ENCODE measurements at places on chromosomes 2 and 18.

GRCh38 chr2:45283764-45284620, 274.7 kb upstream of the SIX2 start:
- no peak for DNase-seq

GRCh38 chr2:152084076-152084475, 14.8 kb downstream of the CACNB4 start:
- no peak for DNase-seq

- DNase-seq = no peak
These were observed 517.0 kb downstream of the PTPRM start for GRCh38 chr18:8084160-8084559.

GRCh38 chr2:200442471-200442870, 67.4 kb downstream of the KCTD18 start:
- no peak for DNase-seq

GRCh38 chr2:88606371-88607030, 20.8 kb downstream of the EIF2AK3 start:
- DNase-seq = no peak

DNA sequence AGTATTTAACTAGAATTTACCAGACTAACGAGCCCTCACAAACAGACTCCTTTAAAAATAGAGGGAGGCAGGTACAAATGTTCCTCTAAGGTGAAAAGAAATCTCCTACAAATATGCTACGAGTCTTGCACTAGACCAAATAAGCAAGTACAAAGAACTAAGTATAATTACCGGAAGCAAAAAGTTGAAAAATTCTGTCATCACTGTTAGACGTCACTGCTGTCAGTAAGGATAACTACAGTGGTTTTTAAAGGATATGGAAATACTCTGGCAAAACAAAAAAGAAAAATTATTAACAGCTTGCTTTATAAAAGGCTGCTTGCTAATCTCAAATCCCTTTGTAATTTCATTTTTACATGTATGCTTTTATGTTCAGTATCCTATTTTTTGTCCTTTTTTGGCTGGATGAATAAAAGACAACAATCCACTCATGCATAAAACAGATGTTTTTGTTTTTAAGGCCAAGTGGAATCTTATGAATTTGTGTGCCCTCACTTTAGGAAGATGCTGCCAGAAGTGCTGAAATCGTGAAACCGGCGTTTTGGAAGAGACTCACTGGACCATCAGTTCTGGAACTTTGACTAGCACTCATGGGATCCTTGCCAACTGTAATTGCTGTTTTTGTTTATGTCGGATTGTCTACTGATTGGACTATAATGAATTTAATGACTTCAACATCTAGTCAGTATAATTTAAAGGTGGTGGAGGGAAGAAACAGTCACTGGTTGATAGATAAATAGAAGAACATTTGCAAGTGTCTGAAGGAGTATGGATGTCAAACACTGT, 6.7 kb downstream of the ZNF521 start:
- no peak for DNase-seq

DNA sequence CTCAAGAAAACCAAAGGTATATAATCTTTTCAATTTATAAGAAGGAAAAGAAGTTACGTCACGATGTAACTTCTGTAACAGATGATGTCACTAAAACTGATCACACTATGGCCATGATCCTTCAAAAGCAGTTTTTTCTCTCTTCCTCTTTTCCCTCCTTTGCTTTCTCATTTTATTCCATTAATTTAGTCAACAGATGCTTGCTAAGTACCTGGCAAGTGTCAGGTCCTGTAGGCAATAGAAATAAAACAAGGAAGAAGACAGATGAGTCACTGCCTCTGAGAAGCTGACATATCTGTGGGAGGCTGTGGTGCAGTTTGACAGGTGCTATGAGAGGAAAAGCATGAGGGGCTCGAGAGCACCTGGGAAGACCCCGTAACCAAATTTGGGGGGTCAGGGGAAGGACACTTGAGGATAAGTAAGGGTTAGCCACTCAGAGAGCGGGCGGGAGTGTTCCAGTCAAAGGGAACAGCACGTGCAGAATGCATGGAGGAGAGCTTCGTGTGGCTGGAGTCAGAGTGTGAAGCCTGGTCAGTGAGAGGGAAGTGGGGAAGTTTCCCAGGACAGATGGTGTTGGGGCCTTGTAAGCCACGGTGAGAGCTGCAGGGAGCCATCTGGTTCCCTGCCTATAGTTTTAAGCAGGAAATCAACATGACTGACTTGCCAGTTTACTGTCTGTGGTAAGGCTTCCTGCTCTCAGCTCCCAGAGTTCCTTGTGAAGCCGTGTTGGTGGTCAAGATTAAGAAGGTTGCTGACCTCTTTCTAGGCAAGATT, 198.8 kb upstream of the FOSL2 start:
- no peak for DNase-seq

DNA sequence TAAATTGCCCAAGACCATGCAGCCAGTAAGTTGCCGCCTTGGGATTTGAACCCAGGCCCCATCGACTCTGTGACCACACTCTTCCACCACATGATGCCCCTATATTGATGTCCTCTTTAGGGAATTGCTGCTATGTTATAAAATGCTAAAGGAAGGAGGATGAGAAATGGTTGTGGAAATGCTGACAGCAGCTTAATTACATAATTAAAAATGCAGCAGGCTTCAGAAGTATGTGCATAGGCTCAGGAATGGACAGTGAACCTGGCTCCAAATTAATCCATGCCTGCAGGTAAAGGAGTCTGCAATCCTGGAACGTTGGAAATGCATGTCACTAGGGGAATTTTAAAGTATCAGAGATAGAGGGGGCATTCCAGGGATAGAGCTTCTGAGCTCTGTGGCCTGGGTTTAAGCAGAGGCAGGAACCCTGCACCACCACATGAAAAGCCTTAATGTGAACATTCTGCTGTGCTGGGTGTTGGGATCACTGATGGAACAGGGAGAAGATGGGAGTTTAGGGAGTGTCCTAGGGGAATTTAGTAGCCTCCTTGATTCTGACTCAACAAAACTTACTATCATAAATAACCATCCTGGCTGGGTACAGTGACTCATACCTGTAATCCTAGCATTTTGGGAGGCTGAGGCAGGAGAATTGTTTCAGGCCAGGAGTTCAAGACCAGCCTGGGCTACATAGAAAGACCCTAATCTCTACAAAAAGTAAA, 76.1 kb upstream of the CCDC85A start:
- no peak for DNase-seq

GRCh38 chr2:20698916-20699613, 32.1 kb downstream of the GDF7 start:
- no peak for DNase-seq
